ENCODE measurements at places on chromosomes 1 and 21.

DNA sequence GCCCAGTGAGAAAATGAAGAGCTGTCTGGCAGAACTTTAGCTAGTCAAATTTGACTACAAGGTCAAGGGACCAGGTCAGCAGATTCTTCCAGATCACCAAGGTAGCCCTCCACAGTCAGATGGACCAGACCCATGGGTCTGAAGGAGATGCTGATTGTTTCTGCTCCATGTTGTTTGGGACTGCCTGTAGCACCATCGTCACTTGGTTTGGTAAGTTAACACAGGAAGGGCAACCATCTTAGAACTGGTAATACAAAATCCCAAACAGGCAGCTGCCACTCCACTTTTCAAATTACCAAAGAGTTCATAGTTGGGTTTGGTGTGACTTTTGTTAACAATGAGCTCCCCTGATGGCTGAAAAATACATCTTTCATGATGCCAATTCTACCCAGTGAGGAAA is 9.0 kb downstream of the ITPKB start:
- no peak for DNase-seq

- DNase-seq: peak; percentile 76
Observed at GRCh38 chr1:29974316-29974724, 738.0 kb downstream of the PTPRU start.

DNA sequence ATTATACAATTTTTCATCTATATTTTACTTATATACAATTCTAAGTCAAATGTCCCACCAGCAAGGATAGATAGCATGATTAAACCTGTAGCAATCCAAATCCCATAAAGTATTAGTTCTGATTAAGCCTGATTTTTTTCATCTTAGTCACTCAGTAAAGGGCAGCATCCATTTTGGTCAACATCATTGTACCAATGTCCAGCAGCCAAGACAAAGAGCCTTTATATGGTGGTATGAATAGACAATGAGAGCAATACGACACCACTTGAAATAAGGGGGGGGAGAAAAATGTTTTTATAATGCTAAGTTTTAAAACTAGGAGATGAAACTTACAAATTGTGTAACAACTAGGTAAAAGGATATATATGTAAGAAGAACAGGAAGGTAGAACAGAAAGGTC is 7.4 kb downstream of the ZNF644 start:
- no peak for DNase-seq

- DNase-seq: no peak
Observed at GRCh38 chr1:73066866-73067265, 784.5 kb upstream of the NEGR1 start.

GRCh38 chr1:156664046-156664766 is 13.0 kb downstream of the NES start:
- peak; percentile 84 for DNase-seq
